ENCODE measurements at places on chromosomes 6 and 20. TPM values are rescaled to one million over a fixed set of nuclear protein-coding genes. Genes with fewer than 3 reads are reported as not detected.

Gene LGSN
- not detected for total RNA-seq

- DNase-seq, result no peak
Measured at GRCh38 chr6:14025160-14025559, 92.4 kb upstream of the CD83 start.

DNA sequence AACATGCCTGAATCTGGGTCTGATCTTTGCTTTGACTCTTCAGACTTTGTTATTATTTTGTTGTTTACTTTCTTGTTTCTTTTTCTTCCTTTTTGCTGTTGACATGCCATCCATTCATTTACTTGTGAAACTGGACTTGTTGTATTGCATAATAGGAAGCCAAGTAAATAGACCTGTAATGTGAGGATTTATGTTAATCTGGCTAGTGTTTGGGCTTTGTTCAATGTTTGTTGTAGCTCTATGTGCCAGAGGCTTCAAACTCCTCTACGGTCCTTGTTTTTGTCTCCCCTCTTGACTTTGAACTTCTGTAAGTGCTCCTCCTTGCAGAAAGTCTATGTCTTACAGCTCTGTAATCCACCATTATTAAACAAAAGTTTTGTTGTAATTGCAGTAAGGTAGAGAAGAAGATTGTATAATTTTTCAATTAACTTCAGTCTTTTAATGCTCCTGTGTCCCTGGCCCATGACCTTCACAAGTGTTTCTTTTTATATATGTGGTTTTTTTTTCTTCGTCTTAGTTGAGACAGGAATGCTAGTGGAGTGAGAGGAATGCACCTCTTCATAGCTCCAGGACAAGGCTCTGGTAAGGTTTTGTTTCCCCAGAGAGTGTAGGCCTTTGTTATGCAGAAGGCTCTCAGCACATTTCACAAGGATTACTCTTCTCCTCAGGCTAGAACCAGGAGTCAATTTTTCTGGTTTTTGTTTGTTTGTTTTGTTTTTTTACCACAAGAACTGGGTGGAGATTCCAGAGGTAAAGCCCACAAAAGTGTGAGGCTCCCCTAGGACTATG, 1061.8 kb upstream of the CITED2 start:
- peak; percentile 52 for DNase-seq

GRCh38 chr6:54262971-54263370, 45.3 kb upstream of the TINAG start:
- DNase-seq, result no peak

Gene RWDD2A
- 2.8 TPM for total RNA-seq

- no peak for DNase-seq
Measured at GRCh38 chr6:110933912-110934311, 24.6 kb upstream of the GTF3C6 start.

DNA sequence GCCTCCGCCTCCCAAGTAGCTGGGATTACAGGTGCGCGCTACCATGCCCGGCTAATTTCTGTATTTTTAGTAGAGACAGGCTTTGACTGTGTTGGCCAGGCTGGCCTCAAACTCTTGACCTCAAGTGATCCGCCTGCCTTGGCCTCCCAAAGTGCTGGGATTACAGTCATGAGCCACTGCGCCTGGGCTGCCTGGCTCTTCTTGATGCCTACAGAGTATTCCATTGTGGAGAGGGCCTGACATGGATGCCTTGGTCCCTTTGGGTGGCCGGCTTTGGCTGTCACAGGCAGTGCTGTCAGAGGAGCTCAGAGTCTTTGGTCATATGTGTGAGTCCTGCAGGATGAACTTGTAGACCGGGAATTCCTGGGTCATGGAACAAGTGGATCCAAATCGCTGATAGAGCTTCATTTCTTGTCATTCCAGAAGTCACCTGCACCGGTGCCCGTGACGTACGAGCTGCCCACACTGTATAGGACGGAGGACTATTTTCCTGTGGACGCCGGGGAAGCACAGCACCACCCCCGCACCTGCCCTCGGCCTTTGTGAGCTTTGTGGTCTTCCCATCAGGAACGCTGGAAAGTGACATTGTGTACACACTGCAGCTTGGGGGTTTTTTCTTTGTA, 55.1 kb downstream of the ADNP start:
- no peak for DNase-seq

GRCh38 chr6:43940393-43941087, 170.5 kb downstream of the VEGFA start:
- DNase-seq, result no peak

GRCh38 chr6:43644940-43645612, at the start of gene RSPH9:
Gene RSPH9, plus strand, starts transcription at chr6:43645036. Its CDS starts 63 bp downstream, at chr6:43645099.
- peak; percentile 89 for DNase-seq

GRCh38 chr6:90233994-90234393, 62.6 kb downstream of the BACH2 start:
- no peak for DNase-seq

GRCh38 chr6:157531986-157532365, 151.0 kb downstream of the ZDHHC14 start:
- no peak for DNase-seq

Gene NMBR
- total RNA-seq, result not detected

GRCh38 chr20:58130581-58130980, 97.9 kb downstream of the ANKRD60 start:
- no peak for DNase-seq

GRCh38 chr20:54090230-54091119, 20.1 kb upstream of the BCAS1 start:
- DNase-seq, result no peak

Gene RNF39
- not detected for total RNA-seq

DNA sequence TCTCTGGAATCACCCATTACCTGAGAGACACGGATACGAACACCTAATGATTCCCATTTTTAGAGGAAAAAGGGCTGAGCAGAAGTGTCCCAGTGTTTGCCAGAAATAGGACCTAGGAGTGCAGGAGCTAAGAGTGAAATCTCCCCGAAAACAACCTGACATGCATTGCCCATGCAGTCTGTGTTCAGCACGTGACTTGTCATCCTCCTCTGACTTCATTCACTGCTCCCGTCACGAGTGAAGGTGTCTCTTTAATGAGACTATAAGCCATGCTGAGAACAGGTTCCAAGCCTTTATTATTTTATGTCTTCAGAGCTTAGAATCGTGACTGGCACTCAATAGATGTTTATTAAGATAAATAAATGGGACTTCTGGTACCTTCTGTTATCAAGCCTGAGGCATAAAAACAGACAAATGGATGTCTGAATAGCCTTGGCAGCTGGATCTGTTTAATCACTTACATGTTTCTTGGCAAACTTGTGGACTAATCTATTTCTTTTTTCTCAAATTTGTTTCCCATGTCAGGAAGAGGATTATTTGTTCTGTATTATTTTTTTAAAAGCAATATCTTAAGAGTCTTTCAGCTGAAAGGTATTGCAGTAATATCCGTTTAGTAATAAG, 3.7 kb upstream of the MLIP start:
- no peak for DNase-seq

DNA sequence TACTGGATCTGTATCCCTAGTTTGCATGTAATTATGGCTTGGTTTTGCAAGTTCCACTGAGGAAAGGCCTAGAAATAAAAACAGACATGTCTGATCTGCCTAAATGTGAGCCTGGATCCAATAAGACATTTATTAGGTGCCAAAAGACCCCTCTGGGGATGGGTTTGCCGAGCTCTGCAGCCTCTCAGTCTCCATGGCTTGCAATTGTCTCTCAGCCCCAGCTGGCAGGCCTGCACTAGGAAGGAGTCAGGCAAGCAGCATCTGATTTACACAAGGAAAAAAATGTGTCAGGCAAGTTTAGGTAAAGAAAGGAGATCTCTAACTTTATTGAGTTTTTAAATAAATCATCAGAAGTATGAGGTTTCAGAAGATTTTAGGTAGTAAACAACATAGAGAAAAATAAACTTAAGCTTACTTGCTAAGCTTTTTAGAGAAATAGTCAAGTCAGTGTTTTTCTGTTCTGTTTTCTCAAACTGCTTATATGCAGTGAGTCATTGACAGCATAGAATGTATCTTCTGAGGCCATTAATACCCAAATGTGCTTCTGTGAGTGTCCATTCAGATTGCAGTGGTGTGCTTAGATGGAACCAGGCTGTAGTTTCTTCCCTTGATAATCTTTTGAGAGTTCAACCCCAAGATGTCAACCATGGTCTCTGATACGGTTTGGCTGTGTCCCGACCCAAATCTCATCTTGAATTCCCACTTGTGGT, 121.0 kb downstream of the FHL5 start:
- DNase-seq, result no peak

Gene CDH4
- not detected for total RNA-seq

DNA sequence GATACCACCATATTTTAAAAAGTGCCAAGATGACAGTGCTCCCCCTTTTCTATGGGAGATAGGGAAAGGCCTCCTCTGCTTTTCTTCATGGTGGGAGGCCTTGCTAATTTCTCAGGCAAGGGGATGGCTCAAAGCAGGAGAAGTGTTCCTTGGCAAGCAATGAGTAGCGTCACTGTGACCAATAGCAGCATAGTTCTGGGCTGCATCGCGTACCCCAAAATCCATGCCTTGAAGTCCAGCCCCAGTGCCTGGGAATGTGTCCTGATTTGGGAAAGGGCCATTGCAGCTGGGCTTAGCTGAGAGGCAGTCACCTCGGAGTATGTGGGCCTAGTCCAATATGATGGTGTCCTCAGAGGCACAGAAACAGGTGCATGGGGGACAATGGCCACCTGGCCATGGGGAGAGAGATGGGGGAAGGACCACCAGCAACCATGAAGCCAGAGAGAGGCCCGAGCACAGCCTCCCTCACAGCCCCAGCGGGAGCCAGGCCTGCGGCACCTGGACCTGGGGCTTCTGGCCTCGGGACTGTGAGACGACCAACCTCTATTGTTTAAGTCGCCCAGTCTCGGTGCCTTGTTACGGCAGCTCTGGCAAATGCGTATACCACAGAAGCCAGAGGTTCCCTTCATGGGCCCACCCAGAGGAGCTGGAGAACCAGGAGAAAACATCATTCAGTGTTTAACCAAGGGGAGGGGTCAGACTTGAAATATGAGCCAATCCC, 153.1 kb upstream of the RPS6KA2 start:
- DNase-seq, result no peak

DNA sequence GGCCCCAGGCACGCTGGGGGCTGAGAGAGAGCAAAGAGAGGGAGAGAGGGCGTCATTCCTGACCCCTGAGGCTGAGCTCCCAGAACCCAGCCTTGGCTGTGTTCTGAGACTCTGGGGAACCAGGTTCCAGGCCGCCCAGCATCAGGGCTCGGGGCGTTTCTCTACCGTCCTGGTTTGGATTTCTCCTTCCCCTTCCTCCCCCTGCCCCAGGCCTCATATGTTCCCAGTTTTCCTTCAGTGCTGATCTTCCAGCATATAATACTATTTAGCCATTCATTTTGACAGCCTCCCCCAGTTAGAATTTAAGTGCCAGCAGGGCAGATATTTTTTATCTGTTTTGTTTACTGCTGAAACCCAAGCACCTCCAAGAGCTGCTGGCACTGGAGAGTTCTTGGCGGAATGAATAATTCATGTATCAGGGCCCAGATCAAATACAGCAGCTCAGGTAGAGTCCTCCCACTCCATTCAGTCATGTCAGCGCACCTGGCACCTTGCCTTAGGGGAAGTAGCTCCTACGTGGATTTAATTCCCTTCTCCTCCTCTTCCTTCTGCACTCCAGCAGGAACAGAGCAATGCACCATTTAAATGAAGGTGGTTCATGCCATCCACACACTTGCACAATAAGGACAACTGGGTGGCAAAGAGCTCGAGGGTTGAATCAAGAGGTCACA, 23.4 kb upstream of the FRMD1 start:
- no peak for DNase-seq

GRCh38 chr6:56515081-56515905, 127.4 kb downstream of the DST start:
- DNase-seq, result no peak

GRCh38 chr20:51272401-51272800, 249.5 kb upstream of the KCNG1 start:
- DNase-seq, result no peak

DNA sequence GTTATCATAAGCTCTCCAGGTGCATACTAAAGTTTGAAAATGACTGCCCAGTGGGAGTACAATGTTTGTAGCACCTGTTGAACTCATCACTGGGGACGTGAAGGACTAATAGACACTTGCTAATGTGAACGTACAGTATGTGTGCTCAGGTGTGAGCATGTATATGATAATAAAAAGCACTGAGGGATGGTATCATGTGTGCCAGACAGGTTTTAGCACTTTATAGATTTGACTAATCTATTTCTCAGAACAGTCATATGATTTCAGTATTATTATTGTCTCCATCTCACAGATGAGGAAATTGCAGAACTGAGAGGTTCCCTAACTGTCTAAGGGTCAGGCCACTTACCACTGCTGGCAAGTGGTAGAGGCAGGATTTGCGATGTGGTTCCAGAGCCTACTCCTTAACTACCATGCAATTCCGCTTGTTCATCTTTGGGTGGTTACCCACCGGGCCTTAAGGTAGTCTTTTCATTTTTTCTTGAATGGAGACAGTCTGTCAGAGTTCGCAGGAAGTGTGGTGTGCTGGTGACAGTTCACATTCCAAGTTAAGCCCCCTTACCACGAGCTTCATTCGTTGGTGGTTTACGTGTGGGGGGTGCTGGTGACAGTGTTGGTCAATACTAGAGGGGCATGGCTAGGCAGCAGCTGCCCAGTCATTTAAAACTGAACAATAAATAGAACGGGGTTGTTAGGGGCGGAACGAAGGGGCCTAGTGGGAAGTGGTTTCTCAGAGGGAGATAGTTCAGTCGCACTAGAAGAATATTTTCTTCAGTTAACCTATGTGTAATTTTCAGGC, 46.8 kb downstream of the RREB1 start:
- DNase-seq, result no peak

DNA sequence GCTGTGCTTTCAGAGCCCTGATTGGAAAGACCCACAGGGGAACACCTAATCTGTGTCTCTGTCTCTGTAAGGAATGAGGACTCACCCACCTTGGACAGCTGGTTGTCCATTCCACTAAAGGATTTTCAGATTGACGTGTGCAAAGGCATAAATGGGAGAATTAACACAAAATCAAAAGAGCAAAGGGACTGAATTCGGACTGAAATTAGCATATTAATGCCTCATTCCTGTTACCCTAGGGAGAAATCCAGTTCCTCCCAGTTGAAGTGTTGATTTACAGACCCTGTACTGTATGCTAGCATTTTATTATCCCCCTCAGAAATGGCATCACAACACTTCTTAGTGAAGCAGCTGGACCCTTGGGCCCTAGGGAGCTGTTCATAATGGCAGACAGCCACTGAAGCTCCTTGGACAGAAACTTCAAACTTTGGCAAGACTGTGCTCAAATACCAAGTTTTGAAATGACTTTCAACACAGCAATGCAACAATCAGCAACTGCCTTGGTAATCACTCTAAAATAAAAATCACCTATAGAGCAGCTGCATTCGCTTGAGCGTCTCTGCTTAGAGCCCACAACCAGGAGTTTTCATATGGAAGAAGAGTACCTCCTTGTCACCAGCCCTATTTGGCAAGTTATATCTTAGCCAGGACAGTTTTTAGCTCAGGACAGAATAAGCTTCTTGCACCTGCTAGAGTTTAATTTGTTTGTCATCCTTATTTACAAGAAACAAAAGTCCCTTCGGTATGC, 118.1 kb downstream of the TRDN start:
- DNase-seq, result no peak

GRCh38 chr6:32129297-32130088, 595 bp downstream of the FKBPL start:
- DNase-seq, result no peak

DNA sequence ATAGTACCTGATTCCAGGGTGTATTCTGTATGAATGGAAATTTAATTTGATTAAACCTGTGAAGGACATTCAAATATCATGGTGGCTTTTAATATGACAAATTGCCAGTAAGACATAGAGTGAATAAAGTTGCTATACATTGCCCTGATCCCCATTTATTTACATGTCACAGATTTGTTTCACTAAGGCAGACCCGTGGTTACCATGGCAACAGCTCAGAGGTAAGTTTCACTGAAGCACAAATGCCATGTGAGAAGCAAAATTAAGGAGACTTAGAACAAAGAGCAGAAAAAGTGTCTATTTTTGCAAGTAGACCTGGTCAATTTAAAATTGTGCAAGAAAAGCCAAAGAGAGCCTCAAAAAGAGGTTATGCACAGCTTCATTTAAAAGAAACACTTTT, 63.7 kb downstream of the PXDC1 start:
- DNase-seq, result no peak

Data from SK-MEL-5 (cell line).